ENCODE measurements at places on chromosomes 5 and 9. TPM values are rescaled to one million over a fixed set of nuclear protein-coding genes. Genes with fewer than 3 reads are reported as not detected.

DNA sequence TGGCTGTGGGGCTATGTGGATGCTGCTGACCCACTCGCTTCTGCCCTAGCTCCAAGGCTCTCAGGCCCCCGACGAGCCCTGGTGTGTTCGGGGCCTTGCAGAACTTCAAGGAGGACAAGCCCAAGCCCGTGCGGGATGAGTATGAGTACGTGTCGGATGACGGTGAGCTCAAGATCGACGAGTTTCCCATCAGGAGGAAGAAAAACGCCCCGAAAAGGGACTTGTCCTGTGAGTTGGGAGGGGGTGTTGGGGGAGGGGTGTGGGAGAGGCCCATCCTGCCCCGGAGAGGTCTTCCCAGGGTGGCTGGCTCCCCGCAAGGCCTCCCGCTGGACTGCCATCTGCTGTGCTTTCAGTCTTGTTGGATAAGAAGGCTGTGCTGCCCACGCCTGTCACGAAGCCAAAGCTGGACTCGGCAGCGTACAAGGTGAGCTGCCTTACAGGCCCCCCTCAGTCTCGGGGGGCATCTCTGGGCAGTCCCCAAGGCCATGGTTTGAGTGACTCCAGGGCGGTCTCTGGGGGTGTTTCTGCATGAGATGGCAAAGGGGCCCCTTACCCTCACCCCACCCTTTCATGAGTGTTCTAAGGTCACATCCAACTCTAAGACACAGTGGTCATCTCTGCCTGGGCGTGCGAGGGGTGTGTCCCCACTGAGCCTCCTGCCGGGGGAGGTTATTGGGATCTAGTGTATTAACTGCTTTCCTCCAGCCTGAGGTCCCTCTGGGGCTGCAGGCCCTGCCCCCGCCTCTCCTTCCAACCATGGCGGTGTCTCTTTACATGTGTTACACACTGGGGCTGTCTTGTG, 89.5 kb downstream of the PHF2 start:
- no peaks in the 10 kb centered on the region for H3K27me3 ChIP-seq
- H3K36me3 ChIP-seq = no peaks in the 10 kb centered on the region
- no peak for DNase-seq
- H3K4me1 ChIP-seq = no peaks in the 10 kb centered on the region

Gene SLC6A18
- total RNA-seq = not detected

Gene NDOR1
- 12.9 TPM for total RNA-seq

Gene PTPN3
- 13.9 TPM for total RNA-seq

Gene TPPP
- total RNA-seq = 3.1 TPM

Measured in pancreas (tissue), 10 donors.